ENCODE measurements at places on chromosomes 4 and X.

GRCh38 chrX:257681-258289, 23.4 kb upstream of the PLCXD1 start:
- no peak for DNase-seq

GRCh38 chr4:74364652-74365491, at the start of gene EREG:
Gene EREG, plus strand, starts transcription at chr4:74365145. Its CDS starts 164 bp downstream, at chr4:74365309.
- peak; percentile 20 for DNase-seq

DNA sequence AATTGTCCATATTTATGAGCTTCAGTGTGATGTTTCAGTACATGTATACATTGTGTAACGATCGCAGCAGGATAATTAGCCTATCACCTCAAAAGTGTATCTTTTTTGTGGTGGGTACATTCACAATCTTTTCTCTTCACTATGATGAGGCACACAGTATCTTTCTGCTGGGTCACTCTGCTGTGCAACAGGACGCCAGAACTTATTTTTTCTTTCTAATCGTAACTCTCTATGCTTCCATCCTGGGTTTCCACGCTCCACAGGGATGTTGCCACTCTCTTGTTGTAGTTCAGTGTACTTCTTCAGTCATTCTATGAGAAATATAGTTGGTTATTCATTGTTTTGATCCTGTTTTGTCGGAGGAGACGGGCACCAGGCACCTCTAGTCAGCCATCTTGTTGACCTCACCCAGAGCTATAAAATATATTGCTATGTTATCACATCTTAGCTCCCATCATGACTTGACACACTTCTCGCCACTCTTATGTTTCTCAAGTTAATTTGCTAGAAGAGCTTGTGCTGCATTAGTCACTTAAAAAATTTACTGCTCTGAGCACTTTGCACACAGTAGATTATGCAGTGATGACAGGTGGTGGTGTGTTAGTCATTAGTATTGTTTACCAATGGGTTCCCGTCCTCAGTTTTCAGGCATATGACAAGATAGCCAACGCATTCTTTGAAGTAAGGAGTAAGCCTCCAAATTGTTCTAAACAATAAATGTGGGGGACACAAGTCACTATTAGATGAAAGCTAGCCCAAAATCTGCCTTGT, 1002.7 kb upstream of the PCDH7 start:
- DNase-seq = no peak

GRCh38 chr4:37471093-37471492, 215.1 kb downstream of the RELL1 start:
- no peak for DNase-seq

DNA sequence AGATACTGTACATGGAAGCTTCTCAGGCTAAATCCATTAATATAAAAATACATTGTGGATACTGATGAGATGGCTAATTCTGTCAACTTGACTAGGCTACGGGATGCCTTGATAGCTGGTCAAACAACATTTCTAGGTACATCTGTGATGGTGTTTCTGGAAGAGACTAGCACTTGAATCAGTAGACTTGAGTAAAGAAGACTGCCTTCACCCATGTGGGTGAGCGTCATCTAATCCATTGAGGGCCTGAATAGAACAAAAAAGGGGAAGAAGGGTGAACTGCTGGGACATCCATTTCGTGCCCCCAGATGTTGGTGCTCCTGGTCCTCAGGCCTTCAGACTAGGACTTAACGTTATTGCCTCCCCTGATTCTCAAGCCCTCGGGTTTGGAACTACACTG, 3.7 kb upstream of the SRP72 start:
- DNase-seq = no peak

GRCh38 chr4:151665022-151665784, 95.6 kb downstream of the GATB start:
- DNase-seq = no peak

DNA sequence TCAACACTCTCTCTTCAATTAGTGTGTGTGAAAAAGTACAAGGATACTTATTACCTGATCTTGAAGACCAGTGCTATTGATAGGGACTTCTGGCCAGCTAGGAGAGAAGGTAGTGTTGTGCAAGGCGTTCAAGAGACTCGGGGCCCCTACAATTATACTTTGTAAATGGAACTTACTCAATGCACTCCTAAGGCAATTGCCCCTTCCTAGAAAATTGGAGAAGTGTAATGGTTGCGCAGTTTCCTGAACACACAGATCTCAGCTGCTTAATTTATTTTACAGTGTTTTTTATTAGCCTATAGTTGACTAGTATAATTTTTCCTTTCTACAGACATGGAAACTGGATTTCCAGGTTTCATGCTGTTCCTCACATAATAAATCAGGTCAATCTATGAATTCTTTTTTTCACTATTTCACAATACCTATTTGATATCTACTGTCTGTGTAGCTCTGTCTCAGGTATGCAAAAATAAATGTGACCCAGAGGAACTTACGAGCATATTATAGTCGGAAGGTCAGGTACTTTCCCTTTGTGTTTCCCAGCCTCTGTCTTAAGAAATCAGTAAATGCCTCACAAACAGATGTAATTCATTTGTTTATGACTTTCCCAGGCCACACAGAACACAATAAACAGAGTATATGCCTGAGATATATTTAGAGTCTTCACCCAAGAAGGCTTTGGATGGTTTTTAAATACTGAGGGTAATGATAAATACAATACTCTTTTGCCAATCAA, 89.1 kb upstream of the TET2 start:
- DNase-seq = no peak

GRCh38 chrX:55695227-55696018, 22.1 kb upstream of the RRAGB start:
- DNase-seq = no peak

DNA sequence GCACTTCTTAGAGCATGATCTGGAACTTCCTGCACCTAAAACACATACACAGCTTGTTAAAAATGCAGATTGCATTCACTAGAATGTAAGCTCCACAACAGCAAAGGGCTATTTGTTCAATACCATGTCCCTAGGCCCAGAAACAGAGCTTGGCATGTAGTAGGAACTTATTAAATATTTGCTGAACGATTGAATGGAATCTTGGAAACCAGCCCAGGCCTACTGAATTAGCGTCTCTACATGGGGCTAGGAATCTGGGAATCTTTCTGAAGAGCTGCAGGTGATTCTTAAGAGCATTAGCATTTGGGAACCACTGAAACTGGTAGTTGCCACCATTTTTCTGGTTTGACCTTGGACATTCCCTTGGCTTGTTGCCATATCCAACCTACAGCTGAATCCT, 234.1 kb downstream of the STIM2 start:
- DNase-seq = no peak

DNA sequence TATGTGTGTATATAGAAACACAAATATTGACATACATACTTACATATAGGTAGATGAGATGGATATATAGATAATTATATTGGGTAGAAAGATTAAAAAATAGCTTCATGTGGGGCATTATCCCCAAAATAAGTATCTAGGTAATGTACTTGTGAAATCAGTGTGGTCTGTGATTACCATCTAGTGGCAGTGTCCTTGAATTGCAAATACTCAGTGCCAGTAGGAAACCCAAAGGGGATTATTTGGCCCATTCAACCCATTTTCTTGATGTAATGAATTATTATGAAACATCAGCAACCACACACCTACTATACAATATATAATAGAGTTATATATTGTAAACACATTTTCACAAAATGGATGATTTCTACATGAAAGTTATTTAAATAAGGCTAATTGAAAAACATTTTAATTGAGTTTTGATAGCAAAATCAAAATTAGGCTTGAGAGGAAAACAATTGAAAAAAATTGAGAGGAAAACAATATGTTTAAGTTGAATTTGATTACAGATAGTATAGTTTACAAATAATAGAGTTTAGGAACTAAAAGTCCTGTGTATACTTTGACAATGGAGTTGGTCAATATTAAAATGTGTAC, 389.4 kb downstream of the GALNTL6 start:
- DNase-seq = no peak

DNA sequence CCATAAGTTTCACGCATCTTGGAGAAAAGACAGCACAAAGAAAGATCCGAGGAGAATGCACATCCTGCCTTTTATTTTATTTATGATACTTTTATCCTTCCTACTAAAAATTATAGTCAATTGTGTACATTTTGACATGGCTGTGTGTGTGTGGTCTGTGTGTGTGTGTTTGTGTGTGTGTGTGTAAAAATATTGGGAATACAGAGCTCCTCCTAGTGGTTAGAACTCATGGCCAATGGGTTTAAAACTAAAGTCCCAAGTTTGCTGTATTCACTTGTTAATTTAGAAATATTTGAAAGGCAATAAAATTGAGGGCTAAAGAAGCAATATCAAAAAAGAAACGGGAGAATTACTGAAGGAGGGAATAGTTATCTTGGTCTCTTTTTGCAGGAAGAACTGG, 47.5 kb downstream of the NKX6-1 start:
- DNase-seq = no peak

- DNase-seq = peak; percentile 34
Measured at GRCh38 chr4:10123227-10124101, 6.9 kb upstream of the WDR1 start.

- no peak for DNase-seq
Measured at GRCh38 chr4:71941001-71941400, 90.8 kb upstream of the NPFFR2 start.

DNA sequence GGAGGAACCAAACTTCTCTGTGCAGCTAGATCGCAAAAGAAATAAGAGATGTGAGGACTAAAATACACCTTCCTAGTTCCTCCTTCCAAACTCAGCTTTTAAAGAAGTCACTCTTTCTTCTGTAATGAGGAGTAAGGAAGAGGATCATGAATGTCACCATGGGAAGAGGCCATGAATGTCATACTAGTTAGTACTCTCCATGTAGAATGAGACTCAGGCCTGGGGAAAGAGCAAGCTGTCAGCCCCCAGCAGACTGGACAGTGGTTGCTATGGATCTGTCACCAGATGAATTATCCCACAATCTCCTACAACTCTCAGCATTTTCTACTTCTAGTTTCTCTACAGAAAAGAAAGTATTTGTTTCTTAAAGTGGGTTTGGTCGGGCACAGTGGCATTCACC, 57.1 kb upstream of the PRDM8 start:
- no peak for DNase-seq

- DNase-seq = no peak
Measured at GRCh38 chrX:152601848-152602616, 35.7 kb upstream of the GABRQ start.

DNA sequence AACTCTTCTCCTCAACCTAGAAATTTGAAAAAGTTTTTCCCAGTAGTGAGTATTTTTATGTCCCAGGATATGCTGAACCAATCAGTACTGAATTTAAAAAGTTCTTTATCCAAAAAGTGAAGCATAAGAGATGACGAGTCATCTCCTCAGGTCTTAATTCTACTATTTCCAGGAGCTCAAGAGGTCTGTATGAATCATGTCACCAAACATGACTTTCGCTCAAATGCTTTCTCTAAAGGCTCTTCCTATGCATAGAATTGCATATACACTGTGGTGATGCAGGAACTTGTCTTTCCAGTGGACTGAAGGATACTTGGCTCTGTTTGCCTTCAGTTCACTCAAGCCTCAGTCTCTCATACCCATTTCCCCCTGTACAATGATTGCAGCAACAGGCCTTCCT, 36.1 kb downstream of the ZNF41 start:
- DNase-seq = no peak

GRCh38 chrX:65513610-65514009, 21.0 kb downstream of the LAS1L start:
- DNase-seq = no peak

DNA sequence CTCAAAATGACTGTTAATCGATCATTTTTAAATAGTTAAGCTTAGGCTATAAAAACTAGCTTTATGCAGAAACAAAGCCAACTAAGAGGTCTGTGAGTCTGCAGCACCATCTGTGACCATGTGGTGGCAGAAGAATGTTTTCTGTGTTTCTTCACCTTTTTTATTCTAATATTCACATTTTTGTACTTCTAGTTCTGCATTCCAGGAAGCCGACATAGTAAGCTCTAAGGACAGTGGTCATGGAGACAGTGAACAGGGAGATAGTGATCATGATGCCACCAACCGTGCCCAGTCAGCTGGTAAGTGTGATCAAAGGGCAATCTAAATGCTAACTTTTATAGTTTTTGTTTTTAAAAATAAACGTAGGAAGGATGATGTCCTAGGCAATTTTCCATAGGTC, 5.6 kb downstream of the PCDH10 start:
- no peak for DNase-seq

GRCh38 chr4:79935274-79935673, 137.8 kb downstream of the ANTXR2 start:
- no peak for DNase-seq
